ENCODE measurements at places on chromosomes 16 and 17. TPM values are rescaled to one million over a fixed set of nuclear protein-coding genes. Genes with fewer than 3 reads are reported as not detected.

CACNA1H gene
- total RNA-seq, result 0.66 TPM

PLA2G10 gene
- not detected for total RNA-seq

QPRT gene
- 25.5 TPM for total RNA-seq

SMARCD2 gene
- total RNA-seq, result 70.2 TPM

ABCA8 gene
- 0.57 TPM for total RNA-seq

SULT1A2 gene
- 0.44 TPM for total RNA-seq

TNFRSF13B gene
- not detected for total RNA-seq

AP2B1 gene
- 105 TPM for total RNA-seq

RNF112 gene
- 0.22 TPM for total RNA-seq

KIF19 gene
- total RNA-seq, result not detected

SLC5A11 gene
- 0.14 TPM for total RNA-seq

WSCD1 gene
- 0.14 TPM for total RNA-seq

SEPTIN1 gene
- not detected for total RNA-seq

OR1E2 gene
- total RNA-seq, result not detected

ANKS4B gene
- not detected for total RNA-seq

XAF1 gene
- total RNA-seq, result 41.4 TPM

SALL1 gene
- 0.22 TPM for total RNA-seq

CLEC19A gene
- not detected for total RNA-seq

CDYL2 gene
- 7.7 TPM for total RNA-seq

ITPRIPL2 gene
- total RNA-seq, result 31.7 TPM

NPIPA7 gene
- total RNA-seq, result 1.0 TPM

CA5A gene
- not detected for total RNA-seq

VWA3A gene
- not detected for total RNA-seq

ZNF287 gene
- total RNA-seq, result 5.3 TPM

DLX4 gene
- total RNA-seq, result not detected

HCFC1R1 gene
- 11.6 TPM for total RNA-seq

FAAP100 gene
- 30.0 TPM for total RNA-seq

RILP gene
- 7.0 TPM for total RNA-seq

MT1B gene
- not detected for total RNA-seq

CD300E gene
- not detected for total RNA-seq

GUCY2D gene
- not detected for total RNA-seq

ELOB gene
- total RNA-seq, result 154 TPM

MYH2 gene
- not detected for total RNA-seq

LRRC75A gene
- 0.72 TPM for total RNA-seq

TSNAXIP1 gene
- 1.0 TPM for total RNA-seq

AOC3 gene
- total RNA-seq, result 0.22 TPM

HOXB8 gene
- total RNA-seq, result not detected

FAM222B gene
- total RNA-seq, result 9.6 TPM

HBQ1 gene
- total RNA-seq, result not detected

GJD3 gene
- 3.9 TPM for total RNA-seq

MSLN gene
- not detected for total RNA-seq

TBC1D3I gene
- not detected for total RNA-seq

PIK3R6 gene
- total RNA-seq, result not detected

ITGAL gene
- total RNA-seq, result not detected

CRHR1 gene
- total RNA-seq, result not detected

PYCARD gene
- total RNA-seq, result 56.2 TPM

MT4 gene
- not detected for total RNA-seq

All from placental pericyte (primary cell).